ENCODE measurements at places on chromosomes 6 and 20.

GRCh38 chr6:46011188-46012085 is 4.2 kb downstream of the CLIC5 start:
- no peak for DNase-seq

GRCh38 chr6:169906004-169906687 is 154.7 kb downstream of the ERMARD start:
- no peak for DNase-seq

DNA sequence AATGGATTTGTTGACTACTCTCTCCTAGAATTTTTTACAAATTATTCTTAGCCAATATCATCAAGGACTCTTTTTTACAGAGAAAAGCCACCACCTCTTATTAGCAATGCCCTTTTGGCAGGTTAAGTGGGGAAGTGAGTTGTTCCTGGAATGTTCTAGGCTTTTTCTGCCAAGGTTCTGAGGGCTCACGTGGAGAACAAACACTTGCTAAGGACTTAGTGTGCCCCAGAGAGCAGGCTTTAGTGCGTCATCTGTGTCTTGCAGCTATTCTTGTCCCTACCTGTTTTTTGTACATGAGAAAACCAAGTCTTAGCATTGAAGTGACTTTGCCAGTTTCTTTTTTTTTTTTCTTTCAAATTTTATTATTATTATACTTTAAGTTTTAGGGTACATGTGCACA is 33.5 kb downstream of the CFAP61 start:
- DNase-seq = no peak

DNA sequence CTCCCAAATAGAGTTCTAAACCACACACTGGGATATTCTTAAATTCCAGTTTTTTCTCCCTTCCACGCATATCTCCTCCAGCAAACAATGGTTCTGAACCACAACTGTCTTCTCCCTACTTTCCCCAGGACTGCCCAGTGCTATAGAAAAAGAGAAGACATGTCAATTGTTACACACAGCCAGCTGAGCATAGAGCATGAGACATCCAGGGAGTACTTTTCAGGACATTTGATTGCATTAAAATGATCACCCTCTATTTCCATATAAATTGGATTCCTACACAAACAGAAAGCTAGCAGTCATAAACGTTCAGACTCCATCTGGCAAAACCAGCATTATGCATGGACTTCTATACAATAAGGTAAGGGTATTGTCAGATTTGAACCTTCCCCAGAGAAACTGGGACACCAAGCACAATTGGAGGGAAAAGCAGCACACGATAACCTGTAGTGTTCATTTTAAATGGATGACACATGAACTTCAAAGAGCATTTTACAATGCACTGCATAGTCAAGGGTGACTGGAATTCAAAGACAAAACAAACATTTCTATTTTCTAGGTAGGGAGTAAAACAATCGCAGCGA is 93.1 kb upstream of the HEY2 start:
- no peak for DNase-seq

DNA sequence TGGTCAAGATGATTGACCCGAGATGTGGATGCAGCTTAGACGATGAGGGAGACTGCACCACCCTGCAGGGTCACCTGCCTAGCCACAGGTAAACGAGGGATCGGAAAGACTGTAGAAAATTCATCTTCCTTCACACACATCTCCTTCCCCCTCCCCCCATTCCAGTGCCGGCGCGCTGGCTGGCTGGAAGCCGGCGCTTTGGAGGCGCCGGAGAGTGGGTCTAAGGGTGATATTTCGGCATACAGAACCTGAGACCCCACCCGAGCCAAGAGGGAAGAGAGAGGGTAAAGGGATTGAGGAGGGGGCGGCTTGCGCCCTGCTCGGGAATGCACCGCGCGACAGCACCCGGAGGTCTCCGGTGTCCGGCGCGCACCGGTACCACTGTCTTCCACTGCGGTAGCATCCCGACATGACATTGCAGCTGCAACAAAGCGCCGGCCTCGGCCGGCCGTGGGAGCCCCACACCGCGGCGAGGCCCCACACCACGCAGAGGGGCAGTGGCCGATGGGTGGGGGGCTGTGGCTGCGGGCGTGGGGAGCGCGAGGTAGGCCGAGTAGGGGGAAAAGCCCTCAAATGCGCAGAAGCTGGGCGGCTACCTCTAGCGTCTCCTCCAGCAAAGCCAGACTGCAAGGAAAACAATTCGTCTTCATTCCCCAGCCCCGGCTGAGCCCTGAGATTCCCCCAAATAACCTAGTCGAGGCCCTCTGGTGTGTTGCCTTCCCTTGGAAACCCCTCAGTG is 984 bp downstream of the TNFRSF21 start:
- peak; percentile 13 for DNase-seq

- DNase-seq = no peak
Measured at GRCh38 chr6:3039384-3039783, 28.9 kb upstream of the RIPK1 start.

GRCh38 chr20:25023356-25023755 is 30.8 kb upstream of the APMAP start:
- DNase-seq = no peak

DNA sequence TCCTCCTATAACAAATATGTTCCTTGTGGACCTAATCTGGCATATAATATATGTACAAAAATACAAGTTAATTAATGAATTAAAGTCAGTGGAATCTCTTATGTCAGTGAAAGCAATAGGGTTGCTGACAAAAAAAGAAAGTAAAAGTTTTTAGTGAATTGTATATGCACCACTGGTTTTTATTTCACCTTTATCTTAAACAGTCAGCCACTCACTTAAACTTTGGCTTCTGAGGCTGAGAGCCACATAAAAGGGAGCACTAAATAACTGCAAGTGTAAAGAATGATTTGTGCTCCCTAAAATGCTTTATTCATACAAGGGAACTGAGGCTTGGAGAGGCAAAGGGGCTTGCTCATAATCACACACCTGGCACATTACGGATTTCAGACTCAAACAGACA is 9.9 kb upstream of the F13A1 start:
- no peak for DNase-seq

DNA sequence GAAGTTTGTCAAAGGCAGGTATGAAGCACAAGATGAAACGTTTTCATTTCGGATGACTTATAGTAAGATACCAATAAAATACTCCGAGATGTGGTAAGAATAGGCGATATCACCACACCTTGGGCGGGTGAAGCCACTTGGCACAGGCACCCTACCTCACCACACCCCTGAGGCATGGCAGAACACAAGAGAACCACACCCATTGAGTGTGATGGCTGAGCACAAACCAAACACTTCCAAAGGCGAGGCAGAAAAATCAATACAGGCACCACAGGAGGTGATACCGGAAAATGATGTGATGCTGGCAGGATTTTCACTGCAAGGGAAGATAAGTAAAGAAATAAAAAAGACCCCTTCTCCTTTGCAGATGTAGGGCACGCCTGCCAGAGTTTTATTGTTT is 332.9 kb upstream of the PRDM1 start:
- no peak for DNase-seq

DNA sequence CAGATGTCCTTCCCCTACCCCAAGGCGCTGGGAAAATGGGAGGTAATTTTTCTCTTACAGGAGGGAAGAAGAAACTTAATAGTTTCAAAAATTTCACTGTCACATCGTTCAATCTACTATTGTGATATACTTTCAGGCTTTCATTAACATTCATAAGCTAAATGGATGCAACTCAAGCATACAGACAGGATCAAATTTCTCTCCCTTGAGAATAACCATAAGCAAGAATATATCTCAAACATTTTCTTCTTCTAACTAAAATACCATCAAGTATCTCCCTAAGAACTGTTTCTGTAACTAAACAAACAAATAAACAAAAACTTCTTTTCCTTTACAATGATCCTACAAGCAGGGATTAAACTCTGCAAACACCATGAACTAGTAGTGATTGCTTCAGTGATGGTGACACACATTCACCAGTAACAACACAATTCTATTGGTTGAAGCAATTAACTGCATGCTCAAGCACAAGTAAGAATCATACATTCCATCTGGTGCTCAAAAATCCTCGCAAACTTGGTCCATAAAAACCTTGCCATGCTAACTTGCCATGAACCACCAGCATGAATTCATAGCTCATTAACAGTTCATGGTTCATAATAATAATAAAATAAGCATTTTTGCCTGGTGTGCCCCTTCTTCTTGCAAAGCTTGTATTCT is 183.8 kb downstream of the PTPRK start:
- DNase-seq = no peak

- DNase-seq = no peak
Measured at GRCh38 chr6:80641591-80641990, 535.1 kb downstream of the BCKDHB start.

DNA sequence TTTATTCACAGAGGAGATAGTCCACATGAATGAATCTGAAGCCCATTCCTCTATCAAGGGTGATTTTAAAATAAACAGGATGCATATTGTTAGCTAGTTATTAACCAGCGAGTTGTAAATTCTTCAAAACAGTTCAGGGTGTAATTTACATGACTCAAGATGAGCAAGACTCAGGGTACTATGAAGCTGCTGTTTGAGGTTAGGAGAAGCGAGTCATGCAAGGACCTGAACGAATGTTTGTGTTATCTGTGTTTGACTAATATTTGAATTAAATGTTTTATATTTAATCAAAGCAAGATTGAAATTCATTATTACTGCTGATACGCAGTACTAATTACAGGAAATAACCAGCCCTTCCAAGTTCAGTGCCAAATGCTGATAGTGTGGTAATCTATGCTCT is 191.1 kb downstream of the SAMD5 start:
- no peak for DNase-seq

DNA sequence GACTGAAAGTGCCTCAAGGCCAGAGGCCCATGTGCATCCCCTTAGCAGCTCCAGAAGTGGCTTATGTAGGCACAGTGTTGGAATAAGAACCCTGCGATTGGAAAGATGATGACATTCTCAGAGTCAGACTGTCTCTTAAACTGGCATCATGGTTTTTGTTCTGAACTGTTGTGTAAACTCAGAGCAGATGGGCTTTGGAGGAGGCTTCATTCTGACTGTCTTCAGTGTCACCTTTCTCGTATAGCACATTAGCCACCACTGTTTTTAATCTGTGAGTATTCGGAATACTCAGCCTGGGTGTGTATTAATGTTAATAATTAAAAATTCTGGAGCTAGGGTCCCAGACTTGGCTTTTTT is 140.9 kb downstream of the JARID2 start:
- DNase-seq = no peak

DNA sequence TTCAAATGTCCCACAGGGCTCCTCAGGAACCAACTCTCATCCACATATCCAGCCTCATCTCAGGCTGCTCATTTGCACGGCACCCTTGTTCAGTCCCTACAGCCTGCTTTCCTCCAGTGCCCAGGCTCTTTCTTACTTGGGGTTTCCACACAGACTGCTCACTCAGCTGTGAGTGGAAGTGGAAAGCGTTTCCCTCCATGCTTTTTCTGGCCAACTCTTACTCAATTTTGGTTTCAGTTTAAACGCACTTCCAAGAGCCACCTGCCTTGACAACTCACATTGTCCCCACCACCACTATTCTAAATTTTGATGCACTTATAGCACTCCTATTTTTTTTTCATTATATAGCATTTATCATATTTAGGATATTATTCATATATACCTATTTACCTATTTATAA is 367.1 kb downstream of the PKHD1 start:
- no peak for DNase-seq

DNA sequence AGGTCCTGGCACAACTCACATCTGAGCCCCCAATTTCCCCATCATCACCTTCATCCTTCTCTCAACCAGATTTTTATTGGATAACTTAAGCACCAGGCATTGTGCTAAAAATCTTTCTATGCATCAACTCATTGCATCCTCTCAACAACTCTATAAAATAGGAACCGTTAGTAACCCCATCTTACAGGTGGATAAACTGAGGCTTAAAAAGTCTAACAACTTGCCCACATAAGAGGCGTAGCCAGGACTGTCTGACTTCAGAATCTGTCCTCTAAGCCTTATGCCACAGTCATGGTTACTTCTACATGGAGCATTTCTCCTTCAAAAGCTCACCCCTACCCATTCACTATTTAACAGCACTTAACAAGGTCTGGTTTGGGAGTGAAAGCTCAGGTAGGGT is 51.1 kb downstream of the PPP1R16B start:
- DNase-seq = no peak

DNA sequence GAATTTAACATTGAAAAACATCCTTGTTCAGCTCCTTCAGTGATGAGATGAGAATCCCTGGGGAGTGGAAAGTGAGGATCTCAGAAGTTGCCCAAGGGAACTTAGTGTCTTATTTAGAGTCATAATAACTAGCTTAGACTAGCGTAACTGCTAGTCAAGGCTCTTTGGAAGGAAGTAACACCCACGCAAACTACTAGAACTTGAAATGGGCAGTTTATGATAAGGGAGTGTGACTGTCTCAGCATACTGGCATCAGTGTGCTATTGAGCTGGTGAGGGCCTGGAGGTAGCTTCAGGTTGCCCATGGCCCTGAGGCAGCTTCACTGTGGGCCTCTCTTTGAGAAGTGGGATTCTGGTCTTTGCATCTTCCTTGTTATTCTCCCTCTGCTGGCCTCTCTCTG is 40.1 kb downstream of the SLX4IP start:
- peak; percentile 55 for DNase-seq

DNA sequence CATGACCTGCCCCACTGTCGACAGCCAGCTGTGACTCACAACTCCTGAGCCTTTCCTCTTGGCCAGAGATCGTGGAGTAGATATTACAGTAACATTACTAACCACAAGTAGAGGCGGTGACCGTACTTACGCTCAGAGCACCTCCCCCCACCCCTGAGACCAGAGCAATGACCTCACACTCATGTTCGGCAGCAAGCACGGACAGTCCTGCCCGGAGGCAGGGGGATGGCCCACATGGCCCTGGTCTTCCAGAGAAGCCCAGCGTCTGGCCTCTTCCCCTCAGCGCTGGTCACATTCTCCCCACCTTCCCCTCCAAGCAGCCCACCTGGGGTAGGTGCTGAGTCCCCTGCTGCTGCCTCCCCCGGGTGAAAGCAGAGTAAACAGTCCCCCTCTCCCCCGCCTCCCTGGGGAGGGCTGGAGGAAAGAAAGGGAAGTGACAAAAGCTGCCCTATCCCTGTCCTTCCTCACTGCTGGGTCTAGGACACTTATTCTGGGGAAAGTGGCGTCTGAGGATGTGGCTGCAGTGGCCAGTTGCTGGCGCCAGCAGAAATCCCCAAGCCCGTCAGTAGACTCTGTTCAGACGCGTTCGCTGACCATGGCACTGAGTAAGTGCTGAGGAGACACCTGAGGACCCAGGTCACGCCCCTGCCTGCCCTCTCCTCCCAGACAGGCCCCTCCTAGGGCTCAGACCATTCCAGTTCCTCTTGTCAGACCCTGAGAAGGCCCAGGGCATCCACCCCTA is 68.5 kb downstream of the MRPL14 start:
- peak; percentile 99 for DNase-seq

GRCh38 chr20:38197619-38198018 is 32.5 kb upstream of the TGM2 start:
- DNase-seq = no peak

Data from suppressor macrophage (primary cell).